EL (cell line): ENCODE measurements at places on chromosomes 2 and 18.

- no peak for DNase-seq
These were observed 189.8 kb upstream of the TCF4 start for GRCh38 chr18:55777666-55778304.

GRCh38 chr18:76378526-76379215 lies 116.4 kb downstream of the ZNF516 start:
- no peak for DNase-seq

DNA sequence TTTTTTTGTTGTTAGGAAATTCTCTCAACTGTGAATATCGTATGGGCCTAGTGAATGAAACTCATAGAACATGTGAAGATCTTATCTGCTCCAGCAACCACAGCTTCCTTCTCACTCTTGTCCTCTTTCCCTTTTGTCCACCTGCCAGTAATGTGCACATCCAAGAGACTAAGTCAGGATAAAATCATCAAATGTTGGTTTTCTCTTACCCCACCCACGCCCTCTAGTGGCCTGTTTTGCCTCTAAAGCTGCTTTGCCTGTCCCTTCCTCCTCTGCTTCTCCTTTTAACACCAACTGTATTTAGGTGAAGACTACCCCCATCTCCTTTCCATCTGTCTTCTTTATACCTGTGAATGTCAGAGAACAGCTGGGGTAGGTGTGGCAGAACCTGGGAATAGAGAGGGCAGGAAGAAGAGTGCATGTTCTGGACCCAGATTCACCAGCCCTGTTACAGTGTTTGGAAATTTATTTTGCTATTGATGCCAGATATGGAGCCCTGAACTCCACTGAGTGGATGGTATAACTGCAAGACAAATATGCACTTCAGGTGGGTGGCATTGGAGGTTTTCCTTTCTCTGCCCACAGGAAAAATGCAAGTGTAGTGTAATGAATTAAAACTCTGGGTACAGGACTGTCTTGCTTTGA lies 8.4 kb upstream of the MGAT5 start:
- DNase-seq: peak; percentile 71

GRCh38 chr18:57780318-57780705 lies 22.8 kb downstream of the ATP8B1 start:
- peak; percentile 55 for DNase-seq

DNA sequence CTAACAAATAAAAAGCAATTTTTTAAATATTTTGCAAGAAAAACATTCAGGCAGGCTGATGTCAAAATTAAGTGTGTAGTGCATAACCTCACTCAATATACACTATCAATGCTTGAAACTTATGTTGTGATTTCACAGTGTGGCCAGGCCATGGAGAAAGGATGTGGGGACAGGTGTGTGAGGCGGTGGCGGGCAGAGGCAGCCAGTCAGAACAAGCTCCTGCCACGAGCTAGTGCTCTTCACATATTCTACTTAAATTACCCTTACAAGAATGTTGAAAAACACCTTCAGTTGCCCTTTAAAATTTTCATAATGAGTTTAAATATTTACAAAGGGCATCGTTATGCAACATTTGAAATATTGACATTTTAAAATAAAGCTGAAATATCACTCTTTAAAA lies 43.2 kb downstream of the CYB5A start:
- DNase-seq: no peak

DNA sequence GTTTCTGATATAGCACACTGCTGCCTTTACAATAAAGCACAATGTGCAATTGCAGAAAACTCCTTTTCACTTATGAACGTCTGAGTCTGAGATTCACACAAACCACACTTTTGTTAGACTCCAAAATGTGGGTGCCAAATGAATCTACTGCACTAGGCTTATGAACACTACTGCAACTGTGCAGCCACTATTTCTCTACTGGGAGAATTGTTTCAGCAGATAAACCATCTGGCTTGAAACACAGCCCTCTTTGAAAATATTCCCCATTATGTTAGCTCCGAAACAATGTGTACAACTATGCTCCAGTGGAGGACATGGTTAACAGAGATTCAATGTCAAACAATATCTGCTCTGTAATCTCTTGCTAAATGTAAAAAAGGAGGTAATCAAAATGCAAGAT lies 188.7 kb upstream of the ZEB2 start:
- DNase-seq: no peak

GRCh38 chr2:47438106-47438505 lies 35.1 kb downstream of the MSH2 start:
- DNase-seq: no peak

DNA sequence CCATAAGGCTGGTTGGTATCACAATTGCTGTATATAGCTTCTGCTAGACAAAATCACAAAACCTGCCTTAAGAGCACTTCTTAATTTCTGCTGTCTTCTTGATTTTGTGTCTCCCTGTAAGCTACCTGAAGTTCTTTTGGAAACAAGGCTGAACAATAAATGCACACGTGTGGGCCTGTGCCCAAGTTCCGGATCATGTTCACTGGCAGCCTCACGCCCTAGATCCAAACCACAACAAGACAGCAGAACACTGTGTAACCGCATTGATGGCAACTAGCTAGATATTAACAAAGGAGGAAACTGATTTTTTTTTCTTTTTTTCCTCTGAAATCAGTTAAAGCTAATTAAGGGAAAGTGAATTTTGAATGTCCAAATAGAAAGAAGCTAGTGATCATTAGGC lies 81.5 kb upstream of the LYPD6B start:
- no peak for DNase-seq

DNA sequence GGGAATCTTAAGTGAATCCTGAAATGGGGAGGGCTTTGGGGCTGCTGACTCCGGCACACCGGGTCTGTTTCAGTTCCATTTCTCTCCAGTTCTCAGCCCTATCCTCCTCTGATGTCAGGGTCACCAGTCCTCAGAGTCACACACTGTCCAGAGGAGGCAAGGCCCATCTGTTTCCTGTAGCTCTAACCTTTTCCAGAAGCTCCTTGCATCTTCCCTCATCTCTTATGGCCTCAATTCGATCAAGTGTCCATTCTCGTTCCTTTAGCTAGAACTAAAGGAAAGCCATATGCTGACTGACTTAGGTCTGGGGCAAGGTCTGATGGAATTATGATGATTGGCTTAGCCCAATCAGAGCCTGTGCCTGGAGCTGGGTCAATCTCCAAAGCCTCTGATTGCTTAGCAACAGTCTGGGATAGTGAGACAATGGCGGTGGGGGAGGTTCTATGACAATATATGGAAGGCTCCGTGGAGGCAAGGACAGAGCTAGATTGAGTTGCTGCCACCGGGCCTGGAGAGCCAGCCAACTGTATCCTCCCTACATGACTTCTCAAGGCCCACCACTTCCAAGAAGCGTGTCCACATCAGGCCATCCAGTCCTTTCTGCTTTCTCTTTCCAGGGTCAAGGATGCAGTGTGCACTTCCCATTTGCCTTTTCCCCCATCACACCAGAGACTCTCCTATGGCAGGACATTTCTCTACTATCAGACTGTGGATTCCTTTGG lies 5.2 kb downstream of the ANKRD53 start:
- no peak for DNase-seq

DNA sequence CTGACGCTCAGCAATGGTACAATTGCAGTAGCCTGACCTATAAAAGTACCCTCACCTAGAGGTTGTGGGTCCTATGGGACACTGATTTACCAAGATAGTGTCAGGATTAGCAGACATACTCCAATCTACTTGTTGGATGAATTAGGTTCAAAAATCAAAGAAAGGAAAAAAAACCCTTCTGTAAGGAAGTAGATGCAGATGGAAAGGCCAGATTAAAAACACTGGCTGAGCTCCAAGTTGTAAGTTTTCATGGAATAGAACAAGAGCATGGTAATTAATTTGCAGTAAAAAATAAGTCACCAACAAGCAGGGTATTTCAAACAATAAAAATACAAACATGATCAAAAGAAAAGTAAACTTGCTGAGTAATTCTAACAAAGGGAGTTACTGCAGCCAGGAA lies 26.4 kb downstream of the IDH1 start:
- DNase-seq: no peak

GRCh38 chr2:79774016-79774415 lies 261.2 kb downstream of the CTNNA2 start:
- no peak for DNase-seq

DNA sequence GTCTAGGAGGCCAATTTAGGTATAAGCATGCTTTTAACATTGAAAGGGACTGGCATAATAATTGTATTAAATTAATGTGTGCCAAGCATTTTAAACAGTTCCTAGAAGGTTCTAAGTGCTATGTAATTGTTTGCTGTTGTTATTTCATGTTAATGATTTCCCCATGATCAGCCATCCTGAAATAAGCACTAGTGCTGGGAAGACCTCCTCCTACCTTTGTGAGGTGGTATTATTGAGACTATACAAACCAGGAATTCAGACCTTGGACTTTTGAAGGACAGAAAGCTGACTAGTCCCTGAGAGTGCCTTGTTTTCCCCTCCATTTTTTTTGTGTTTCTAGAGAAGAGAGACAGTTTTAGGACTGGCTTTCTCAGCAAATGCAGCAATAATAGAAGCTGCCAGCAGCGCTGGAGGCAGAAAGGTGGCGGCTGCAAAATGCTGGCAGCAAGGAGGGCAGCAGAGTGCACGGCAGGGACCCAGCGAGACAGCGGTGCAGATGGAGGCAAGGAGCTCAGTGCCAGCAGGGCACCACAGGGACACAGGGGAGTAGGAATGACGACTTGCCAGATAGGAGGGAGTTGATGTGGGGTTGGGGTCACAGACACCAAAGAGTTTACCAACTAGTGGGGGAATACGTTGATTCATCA lies 25.3 kb downstream of the NABP1 start:
- no peak for DNase-seq

DNA sequence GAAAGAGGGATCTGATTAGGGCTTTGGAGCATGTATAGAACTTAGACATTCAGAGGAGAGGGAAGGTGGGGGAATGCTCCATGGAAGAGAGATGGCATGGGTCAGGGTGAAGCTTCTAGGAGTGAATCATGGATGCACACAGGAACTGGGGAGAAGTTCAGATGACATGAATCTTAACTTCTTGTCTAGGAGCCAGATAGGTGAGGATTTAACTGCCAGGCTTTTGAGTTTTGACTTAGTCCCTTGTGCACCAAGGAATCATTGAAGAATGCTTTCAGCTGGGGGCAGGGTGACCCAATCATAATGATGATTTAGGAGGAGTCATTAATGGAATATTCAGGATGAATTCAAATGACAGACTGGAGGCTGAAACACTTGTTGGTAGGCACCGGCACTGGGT lies 48.7 kb downstream of the ACYP2 start:
- DNase-seq: no peak

- DNase-seq: no peak
These were observed 121.2 kb downstream of the CAPN13 start for GRCh38 chr2:30686000-30686399.

DNA sequence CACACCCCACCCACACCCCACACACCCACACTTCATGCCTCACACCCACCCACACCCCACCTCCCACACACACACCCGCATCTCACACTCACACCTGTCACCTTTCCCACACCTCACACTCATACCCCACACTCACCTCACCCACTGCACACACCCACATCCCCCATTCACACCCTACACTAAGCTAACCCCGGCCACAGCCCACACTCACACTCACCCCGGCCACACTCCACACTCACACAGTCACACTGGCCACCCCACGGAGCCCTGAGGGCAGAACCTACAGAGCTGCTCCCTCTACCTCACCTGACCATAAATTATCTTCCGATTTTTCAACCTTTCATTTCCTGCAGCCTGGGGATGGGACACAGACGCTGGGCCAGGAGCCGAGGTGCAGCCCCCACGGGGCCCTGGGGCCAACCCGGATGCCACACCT lies 241.3 kb downstream of the HDAC4 start:
- DNase-seq: no peak

DNA sequence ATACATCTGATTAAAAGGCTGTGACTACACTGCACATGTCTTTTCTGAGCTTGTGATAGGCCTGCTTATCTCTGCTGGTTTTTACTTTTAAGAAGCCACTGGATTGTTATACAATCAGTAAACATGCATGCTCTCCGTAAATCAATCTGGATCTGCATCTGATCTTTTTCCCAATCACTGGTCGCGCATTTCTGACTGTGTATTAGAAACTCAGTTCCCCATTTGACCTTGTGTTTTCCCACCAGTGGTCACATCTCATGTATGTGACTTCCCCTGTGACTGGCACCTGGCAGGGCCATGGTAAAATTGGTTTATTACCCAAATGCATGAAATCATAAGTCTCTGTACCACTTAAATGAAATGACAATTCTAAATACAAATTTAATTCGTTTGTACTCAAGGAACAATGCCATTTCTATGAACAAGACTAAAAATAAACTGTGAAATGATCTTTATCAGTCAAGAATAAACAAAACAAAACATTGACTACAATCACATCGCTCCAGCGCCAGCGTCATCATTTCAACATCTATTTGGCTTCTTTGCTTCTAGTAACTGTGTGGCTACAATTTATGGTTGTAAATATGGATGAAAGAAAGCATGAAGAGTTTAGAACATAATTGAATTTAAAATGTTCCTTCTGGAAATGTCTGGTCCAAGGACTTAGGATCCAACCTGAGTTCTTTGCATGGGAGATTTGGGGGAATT lies 396.6 kb upstream of the TRIB2 start:
- no peak for DNase-seq

DNA sequence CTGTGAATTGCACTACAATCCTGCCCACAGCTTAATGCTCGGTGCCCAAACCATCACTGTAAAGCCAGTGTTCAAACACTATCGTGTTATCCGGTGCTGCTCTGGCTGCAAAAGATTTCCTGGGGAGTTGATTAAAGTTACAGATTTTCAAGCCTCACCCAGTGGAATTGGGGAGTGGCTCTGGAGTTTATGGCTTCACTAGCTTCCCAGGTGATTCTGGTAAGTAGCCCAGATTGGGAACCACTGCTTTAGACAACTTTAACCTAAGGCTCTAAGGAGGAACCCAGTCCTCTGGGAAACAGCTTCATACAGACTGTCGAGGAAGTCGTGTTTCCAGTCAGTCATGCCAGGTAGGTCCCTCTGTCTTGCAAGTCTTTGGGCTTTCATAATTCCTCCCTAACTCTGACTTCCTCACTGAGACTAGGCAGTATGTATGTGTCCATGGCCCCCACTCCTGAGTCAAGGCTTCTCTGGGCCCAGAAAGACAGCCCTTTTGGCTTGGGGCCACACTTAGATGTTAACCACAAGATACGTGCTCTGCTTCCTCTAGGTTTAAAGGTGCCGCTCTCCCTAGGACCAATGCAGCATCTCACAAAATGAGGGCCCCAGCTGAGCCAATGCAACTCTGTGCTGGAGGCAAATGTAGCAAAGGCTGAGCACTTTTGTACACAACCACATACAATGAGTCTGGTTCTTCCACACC lies 299.7 kb downstream of the PRKCE start:
- DNase-seq: no peak

DNA sequence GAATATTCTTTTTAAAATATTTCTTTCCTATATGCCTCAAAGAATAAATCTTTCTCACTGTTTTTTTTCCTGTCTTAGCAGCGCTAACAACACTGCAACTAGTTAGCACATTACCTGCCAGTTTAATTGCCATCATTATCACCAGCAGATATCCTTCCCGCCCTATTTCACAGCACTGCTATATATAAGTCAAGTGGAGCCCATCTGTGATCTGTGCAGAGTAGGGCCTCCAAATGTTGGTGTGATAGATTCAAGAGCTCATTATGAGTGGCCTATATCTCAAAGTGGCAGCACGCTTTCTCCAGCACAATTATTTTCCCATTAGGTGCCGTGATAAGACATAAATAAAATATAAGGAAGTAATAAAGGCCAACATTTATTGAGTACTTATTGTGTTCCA lies 19.8 kb upstream of the RGPD4 start:
- no peak for DNase-seq
